Femur (tissue), 1 donor: ENCODE measurements at places on chromosomes 7 and 10.

DNA sequence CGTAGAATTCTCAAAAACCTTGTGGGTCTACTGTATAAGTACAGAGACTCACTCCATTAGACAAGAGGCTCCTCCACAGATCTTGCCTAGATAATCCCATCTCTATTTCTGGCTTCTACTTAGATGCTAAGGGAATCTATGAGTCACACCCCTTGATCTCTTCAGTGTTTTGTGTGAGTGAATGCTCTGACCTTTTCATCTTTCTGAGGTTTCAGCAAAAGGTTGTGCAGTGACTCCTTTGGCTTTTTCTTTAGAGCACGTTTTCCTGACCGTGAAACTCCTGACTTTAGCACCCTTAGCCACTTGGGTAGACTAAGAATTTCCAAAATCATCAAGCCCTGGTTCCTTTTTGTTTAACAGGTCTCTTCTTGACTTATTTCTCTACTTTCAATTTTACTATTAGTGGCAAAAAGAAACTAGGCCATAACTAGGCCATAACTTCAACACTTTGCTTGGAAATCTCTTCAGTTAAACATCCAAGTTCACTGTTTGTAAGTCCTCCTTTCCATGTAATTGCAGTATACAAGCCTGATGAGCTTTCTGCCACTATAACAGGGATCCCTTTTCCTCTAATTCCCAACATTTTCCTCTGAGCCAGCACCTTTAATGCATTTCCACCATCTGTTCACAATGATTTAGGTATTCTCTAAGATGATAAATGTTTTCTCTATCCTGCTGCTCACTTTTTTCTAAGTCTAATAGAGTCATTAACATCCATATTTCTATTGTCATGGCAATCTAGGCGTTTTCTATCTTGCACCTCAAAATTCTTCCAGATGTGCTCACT lies 19.4 kb downstream of the COPG2 start:
- DNase-seq: no peak

GRCh38 chr7:46247664-46248063 lies 326.6 kb upstream of the IGFBP3 start:
- no peak for DNase-seq

DNA sequence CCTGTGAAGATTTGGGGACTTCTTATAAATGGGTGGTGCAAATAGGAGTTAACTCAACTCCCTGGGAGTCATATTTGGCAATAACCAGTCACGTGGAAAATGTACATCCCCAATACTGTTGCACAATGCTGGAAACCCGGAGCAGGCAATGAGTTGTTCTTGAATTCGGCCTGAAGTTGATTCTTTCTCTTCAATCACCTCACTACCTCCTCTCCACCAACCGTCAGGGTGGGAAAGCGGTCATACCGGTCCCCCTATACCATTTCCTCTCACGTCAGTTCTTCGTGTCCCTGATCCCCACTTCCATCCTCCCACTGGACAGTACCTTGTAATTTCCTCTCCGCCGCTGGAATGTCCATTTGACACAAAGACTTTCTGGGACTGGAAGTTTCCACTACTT lies 2.8 kb downstream of the GIMAP5 start:
- DNase-seq: no peak

DNA sequence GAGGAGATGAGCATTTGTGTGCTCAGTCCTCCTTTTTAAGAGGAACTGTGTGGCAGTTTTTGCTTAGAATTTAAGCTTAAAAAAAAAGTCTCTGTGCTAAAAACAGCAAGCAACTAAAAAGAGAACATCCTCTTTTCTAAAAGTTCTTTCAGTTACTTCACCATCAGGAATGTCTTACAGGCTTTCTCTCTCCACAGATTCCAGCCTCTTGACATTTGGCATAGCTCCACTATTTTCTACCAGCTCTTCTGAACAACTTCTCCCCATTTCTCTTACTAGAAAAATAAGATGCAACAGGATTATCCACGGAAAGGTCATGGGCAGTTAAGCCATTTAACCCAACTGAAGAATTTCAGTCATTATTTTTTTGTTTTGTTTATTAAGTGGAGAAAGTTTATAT lies 13.2 kb downstream of the PCLO start:
- no peak for DNase-seq

DNA sequence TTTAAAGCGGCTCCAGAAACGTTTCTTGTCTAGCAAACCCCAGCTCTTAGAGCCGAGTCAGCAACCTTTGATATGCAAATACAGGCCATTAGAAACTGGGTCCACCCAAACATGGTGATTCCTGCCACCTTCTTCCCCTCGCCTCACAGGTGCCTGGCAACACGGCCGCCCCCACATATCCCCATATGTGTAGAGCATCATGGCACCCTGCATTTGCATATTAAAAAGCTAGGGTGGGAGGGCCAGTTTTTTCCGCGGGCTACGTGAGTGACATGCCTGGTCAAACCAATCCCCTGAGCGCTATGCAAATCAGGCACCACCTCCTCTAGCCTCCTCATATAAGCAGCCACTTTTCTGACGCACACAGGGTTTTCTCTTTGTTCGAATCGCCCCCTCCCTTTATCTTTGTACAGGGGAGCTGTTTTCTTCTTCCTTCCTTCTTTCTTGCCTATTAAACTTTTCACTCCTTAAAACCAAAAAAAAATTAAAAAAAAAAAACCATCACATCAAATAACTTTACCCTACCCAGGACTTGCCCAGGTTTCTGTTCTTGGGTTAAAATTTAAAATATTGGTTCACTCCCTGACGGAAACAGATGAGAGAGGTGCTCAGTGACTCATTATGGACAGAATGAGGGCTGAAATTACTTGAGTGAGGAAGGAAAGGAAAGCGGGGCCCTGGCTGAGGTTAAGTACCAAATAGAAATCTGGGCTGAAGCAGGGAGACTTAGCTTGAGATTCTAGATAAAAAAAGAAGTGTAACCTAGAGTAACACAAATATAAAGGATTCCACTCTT lies 59.8 kb downstream of the COA1 start:
- no peak for DNase-seq

- DNase-seq: no peak
These were observed 8.7 kb downstream of the STARD3NL start for GRCh38 chr7:38186593-38187314.

- DNase-seq: no peak
These were observed 232.1 kb downstream of the FZD1 start for GRCh38 chr7:91496251-91496820.

GRCh38 chr10:12902135-12902572 lies 99.4 kb downstream of the CCDC3 start:
- DNase-seq: peak; percentile 62
